RKO (cell line): ENCODE measurements at places on chromosomes 11 and 22.

GRCh38 chr11:33867561-33867960, 24.3 kb downstream of the LMO2 start:
- DNase-seq = no peak

- no peak for DNase-seq
These were observed 48.4 kb upstream of the WEE1 start for GRCh38 chr11:9525116-9525515.

DNA sequence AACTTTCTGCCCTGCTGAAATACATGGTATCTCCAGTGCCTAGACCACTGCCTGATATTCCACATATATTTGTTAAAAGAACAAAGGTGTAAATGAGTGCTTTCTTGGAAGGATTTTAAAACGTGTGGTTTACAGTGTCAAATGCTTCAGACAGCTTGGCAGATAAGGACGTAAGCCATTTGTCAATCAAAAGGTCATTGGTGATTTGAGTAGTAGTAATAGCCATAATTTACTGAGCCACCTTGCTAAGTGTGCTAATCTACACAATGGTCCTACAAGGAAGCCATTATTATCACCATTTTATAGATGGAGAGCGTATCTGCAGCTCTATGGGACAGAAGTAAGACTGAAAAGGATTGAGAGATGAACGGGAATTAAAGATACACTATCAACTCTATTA, 186.8 kb upstream of the MPPED2 start:
- no peak for DNase-seq

GRCh38 chr22:44982445-44982844, 27.4 kb downstream of the PHF21B start:
- no peak for DNase-seq

- DNase-seq = no peak
These were observed 358.2 kb downstream of the DDX10 start for GRCh38 chr11:109023036-109023435.

- no peak for DNase-seq
These were observed at the start of gene TSSK2 for GRCh38 chr22:19130959-19131684. Gene TSSK2 (plus strand): TSS chr22:19131308. CDS start chr22:19131400, 92 bp downstream.

DNA sequence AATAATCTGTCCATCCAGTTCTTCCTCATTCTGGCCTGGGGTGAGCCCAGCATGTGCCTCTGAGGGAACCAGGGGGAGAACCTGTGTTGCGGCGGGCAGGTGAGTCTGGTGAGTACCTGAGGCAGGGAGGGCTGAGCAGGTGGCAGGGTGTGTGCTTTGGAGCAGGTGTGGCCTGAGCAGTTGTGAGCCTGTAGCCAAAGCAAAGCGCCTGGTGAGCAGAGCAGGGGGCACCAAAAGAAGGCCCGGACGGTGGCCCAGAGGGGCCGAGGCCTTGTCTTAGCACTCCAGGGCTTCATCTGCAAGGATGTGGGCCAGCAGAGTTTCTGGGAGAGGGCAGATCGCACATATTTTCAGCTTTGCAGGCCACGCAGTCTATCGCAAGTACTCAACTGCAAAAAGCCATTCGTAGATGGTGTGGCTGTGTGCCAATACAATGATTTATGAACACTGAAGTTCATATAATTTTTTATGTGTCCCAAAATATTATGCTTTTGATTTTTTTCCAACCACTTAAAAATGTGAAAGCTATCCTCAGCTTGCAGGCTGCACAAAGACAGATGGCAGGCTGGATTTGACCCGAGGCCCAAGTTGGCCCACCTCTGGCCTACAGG, 8.7 kb downstream of the GLB1L2 start:
- no peak for DNase-seq

GRCh38 chr22:43720716-43721115, 91.4 kb downstream of the EFCAB6 start:
- DNase-seq = no peak

DNA sequence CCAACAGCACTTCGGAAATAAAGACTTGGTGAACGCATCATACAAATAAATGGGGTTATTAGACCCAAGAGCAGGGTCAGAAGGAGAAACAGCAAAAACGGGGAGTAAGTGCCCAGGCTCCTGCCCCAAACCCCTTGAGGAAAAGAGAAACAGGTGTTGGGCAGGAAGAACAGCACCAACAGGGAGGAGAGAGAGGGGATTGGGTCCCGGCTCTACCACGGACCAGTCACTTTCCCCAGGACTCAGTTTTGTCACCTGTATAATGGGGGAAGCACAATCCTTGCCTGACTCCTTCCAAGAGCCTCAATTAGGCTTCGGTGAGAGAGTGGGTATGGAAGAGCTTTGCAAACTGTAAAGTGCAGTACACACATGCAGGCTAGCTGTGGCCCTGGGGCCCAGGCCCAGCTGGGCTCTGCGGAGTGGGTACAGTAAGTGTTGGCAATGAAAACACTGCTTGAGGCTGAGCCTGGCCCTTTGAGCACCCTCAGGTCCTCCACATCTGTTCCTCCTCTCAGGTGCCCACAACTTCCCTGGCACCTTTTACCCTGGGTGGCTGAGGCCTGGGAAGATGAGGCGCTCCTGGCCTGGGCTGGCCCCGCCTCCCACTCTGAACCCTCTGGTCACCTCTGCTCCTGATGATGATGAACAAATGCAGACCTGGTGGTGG, 8.9 kb downstream of the SLC29A2 start:
- no peak for DNase-seq

DNA sequence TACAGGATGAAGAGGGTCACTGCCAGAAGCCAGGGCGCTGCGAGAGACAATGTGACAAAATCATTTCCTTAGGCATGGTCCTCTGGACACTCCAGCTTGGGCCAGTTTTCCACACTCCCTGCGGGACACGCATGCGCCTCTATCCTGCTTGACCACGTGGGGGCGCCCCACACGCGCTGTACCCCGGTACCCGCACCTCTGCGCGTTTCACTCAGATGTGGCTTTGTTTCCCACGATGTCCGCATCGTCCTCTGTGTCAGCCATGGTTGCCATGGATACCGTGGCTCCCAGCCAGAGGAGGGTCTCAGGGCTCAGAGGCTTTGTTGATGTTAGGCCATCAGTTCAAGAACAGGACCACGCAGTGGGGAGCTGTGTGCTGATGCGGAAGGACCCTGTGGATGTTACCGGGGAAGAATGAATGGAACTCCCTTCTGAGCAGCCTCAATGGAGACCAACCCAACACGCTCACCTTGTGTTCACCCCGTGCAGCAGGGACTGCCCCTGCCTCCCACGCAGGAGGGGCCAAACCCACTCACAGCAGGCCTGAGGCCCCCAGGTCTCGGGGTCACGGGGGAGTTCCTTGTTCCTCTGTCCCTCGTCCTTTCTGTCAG, 101.1 kb upstream of the SLC22A12 start:
- peak; percentile 29 for DNase-seq

DNA sequence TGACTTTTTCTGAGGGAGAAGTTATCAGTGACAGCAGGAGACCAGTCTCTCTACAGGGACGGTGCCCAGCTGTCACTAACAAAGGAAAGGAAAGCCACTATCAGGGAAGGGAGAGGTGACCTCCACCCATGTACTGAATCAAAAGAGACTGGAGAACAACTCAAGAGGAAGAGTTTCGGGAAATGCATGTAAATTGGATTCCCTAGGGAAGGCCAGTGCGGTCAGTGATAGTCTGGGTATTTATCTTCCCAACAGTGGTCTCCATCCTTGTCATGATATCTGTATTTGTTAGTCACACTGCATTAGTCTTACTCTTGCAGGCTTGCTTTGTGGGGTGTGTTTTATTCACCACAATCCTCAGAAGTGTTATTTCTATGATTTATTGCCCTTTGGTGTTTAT, 193.4 kb upstream of the KIRREL3 start:
- DNase-seq = no peak

GRCh38 chr11:87307101-87307500, 269.4 kb downstream of the TMEM135 start:
- DNase-seq = no peak

DNA sequence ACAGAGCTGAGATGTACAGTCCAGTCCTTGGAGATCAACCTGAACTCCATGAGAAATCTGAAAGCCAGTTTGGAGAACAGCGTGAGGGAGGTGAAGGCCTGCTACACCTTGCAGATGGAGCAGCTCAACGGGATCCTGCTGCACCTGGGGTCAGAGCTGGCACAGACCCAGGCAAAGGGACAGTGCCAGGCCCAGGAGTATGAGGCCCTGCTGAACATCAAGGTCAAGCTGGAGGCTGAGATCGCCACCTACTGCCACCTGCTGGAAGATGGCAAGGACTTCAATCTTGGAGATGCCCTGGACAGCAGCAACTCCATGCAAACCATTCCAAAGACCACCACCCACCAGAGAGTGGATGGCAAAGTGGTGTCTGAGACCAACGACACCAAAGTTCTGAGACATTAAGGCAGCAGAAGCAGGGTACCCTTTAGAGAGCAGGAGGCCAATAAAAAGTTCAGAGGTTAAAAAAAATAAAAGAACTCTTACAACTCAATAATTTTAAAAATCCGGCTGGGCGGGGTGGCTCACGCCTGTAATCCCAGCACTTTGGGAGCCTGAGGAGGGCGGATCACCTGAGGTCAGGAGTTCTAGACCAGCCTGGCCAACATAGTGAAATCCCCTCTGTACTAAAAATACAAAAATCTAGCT, 69.9 kb upstream of the RTL6 start:
- peak; percentile 21 for DNase-seq

GRCh38 chr11:60786811-60787567, 1.9 kb downstream of the MS4A10 start:
- DNase-seq = peak; percentile 24

DNA sequence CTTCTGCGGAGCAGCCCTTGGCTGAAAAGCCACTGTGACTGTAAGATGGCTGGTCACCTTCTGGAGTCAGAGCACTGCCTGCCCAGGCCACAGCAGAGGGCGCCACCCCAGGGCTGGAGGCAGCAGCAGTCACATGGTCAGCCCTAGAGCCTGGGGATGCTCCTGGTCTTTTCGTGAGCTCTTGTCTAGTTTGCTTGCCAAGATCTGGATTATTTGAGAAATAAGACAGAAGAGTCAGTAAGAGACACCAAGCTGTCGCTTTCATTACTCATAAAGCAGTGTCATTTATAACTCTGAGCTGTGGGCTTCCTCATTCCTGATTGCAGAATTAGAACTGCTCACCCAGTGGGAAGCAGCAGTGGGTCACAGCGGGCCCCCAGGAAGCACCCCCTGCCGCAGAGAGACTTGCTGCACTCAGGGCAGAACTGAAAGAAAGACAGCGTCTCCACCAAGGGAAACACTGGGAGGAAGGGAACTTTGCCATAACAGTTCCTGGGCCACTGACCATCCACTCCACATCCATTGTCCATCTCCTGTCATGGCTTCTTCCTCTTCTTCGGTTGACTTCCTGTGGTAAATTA, 56.7 kb downstream of the PPP6R2 start:
- DNase-seq = peak; percentile 52

DNA sequence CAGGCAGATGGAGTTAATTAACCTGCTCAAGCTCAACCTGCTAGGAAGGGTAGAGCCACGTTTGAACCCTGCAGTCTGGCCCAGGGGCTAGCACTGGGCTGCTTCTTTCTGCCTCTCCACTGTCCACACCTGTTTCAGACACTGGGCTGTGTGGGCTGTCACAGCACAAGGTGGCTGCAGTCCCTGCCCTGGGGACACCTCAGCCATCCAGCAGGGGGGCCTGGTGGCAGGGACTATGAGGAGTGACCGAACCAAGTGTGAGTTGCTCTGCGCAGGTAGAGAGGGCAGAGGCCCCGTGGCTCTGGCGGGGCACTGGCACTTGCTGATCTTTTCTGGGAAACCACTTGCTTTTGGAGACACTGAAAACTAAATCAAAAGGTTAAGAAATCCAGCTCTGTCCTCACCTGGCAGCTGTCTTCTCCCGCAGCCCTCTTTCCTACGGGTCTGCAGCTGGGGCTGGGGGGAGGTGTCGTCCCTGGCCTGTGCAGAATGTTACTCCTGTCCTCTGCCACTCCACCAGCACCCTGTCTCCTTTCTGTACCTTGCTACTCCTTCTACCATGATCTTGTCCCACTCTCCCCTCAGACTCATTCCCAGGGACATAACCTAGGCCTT, 5.8 kb downstream of the BAD start:
- DNase-seq = no peak

GRCh38 chr11:61009392-61010275, 38.2 kb downstream of the CD6 start:
- no peak for DNase-seq

- DNase-seq = no peak
These were observed 15.0 kb upstream of the PITPNB start for GRCh38 chr22:27934069-27934468.

DNA sequence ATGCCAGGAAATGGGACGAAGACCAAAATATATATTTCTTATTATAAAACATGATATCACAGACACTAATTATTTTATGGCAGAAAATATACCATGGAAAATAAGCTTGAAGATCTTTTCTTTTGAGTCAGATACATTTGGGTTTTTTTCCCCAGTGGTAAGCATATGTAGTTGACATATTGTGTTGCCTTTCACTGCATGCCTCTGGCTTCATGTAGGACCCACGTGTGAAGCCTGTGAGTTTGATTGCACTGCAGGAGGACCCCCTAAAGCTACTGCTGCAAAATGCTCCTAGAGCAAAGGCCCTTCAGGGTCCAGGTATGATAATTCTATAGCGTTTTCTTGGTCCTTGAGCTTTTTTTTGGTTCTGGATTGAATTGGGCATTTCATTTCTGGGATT, 190.7 kb upstream of the KIRREL3 start:
- DNase-seq = no peak

DNA sequence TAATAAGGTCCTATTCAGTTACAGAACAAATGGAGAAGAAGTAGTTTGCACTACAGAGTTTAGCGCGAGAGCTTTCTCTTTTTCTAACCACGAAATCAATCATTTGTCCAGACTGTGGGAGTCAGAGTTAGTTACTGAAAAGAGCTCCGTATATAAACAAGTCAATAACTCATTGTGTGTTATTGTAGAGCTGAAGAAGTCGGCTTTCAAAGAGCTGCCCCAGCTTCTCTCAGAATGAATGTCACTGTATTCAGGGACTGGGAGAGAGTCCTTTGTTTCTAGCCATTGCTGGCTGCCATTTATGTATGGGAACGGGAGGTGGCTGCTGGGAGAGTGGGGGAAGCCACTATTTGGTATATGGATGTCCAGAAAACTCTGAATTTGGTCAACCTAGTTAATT, 227.8 kb downstream of the DCDC1 start:
- no peak for DNase-seq

- DNase-seq = no peak
These were observed 953.4 kb downstream of the DLG2 start for GRCh38 chr11:84673753-84674152.
